ENCODE measurements at places on chromosomes 3 and 15.

DNA sequence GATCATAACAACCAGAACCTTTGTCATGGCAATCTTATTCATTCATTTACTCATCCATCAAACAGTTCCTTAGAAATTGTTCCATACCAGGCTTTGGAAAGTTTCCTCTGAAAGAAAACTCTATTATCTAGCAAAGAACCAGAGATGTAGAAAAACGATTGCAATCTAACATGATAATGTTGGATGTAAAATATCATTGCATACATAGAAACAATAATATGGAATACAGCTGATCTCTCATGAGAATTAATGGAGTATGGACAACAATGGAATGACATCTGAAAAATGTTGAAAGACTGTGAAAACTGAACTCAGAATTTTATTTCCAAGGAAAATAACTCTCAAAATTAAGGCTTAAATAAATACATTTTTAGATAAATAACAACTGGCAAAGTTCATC is 665.4 kb downstream of the NLGN1 start:
- DNase-seq, result no peak

DNA sequence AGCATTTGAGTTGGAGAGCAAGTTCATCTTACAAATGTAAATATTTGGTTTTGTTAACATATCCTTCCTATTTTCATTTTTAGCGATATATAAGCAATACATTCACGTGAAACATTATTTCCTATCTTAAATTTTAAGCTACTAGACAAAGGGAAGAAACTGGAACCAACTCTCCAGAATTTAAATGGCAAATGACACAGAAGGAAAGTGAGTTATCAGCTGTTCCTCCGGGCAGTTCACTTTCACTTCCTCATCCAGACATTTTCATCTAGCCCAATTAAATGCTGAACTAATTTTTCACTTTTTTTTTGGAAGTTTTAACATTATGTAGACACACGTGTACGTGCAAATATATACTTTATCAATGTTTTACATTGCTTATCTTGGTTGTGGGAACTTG is 58.7 kb downstream of the MORC1 start:
- DNase-seq, result no peak

GRCh38 chr3:53518495-53518981 is 24.1 kb downstream of the CACNA1D start:
- no peak for DNase-seq

DNA sequence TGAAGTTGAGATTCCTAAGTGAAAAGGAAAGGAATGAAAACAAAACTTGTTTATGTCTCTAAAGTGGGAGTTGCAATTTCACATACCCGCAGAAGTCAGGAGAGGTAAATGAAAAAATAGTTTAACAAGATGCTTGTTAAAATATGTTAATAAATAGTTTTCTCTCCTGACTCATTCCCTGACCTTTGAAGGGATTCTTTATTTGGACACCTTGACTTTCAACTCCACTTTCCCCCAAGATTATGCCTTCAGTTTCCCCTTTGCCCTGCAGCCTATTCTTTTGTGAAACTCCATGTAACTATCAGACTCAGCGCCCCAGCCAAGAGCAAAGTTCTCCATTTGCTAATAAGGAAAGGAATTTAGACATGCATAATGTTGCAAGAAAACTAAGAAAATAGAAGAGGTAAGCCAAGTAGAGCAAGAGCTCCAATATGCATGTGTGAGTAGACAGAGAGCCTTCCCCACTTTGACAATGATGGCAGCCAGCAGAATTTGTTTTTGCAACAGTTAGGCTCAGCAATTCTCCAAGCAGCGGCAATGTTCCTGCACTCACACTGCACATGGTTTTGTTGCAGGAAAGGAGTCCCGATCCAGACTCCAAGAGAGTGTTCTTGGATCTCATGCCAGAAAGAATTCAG is 61.2 kb downstream of the CD200 start:
- DNase-seq, result no peak

- DNase-seq, result no peak
These were observed 35.8 kb downstream of the BHLHE40 start for GRCh38 chr3:5015056-5015455.

GRCh38 chr3:161557445-161558150 is 61.0 kb downstream of the OTOL1 start:
- no peak for DNase-seq

- DNase-seq, result no peak
These were observed 1.0 kb upstream of the IFRD2 start for GRCh38 chr3:50293079-50293801.

DNA sequence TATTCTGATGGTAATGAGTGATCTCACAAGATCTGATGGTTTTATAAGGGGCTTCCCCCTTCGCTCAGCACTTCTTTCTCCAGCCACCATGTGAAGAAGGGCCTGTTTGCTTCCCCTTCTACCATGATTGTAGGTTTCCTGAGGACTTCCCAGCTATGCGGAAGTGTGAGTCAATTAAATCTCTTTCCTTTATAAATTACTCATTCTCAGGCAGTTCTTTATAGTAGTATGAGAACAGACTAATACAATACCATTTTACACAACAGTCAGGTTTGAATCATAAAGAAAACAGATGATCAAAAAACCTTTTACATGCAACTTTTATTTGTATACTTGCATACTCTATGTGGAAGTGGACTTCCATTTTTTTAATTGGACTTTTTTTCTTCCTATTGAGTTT is 46.7 kb upstream of the CBLB start:
- DNase-seq, result no peak

- no peak for DNase-seq
These were observed 51.8 kb downstream of the KLHL6 start for GRCh38 chr3:183503746-183504145.

- no peak for DNase-seq
These were observed 134.2 kb downstream of the WDR72 start for GRCh38 chr15:53625260-53625659.

Measured in NCI-H345 (cell line).